DND-41 (cell line): ENCODE measurements at places on chromosomes 1 and 21.
A peak's percentile ranks its signal among the peaks of the same experiment; 100 is the strongest.

GRCh38 chr1:58722967-58723366, 23.1 kb upstream of the MYSM1 start:
- no peak for DNase-seq

DNA sequence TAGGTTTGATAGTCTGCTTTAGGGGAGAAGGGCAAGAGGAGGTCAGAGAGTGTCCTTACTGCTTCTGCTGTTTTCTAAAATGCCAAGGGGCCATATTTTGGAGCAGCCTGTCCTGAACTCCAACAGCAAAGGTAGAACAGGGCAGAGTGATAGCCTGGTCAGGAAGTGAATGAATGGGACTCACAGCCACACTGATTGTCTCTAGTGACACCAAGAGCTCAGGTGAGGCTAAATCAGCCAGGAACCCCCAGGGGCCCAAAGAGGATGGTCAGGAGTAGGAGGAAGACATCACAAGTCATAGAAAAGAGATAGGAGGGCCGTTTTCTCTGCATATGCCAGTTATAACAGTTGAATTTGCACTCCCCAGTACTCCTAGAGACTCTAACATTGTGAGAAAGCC, 97.4 kb upstream of the DUSP10 start:
- no peak for DNase-seq

DNA sequence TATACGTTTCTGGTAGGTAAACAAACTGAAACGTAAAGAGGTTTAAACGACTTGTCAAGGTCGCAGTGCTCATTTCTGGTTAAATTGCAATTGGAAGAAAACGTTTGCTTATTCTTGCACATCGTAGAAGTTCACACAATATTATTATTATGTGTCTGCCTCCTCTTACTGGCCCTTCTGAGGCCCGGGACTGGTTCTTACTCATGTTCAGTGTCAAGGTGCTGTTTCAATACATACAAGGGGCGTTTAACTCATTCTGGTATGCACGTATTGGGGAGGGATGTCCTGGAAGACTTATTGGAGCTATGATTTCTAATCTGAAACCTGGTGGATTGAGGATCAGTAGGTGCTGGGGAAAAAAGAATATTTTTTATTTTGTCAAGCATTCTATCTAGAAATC, 932 bp downstream of the RPF1 start:
- DNase-seq, result no peak

DNA sequence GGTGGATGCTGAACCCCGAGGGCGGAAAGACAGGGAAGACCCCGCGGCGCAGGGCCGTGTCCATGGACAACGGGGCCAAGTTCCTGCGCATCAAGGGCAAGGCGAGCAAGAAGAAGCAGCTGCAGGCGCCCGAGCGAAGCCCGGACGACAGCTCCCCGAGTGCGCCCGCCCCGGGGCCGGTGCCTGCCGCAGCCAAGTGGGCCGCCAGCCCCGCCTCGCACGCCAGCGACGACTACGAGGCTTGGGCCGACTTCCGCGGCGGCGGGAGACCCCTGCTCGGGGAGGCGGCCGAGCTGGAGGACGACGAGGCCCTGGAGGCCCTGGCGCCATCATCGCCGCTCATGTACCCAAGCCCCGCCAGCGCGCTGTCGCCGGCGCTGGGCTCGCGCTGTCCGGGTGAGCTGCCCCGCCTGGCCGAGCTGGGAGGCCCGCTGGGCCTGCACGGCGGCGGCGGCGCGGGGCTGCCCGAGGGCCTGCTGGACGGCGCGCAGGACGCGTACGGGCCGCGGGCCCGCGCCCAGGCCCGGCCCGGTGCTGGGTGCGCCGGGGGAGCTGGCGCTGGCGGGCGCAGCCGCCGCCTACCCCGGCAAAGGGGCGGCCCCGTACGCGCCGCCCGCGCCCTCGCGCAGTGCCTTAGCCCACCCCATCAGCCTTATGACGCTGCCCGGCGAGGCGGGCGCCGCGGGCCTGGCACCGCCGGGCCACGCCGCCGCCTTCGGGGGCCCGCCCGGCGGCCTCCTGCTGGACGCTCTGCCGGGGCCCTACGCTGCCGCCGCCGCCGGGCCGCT, 20.7 kb downstream of the FOXO6 start:
- DNase-seq, result no peak

DNA sequence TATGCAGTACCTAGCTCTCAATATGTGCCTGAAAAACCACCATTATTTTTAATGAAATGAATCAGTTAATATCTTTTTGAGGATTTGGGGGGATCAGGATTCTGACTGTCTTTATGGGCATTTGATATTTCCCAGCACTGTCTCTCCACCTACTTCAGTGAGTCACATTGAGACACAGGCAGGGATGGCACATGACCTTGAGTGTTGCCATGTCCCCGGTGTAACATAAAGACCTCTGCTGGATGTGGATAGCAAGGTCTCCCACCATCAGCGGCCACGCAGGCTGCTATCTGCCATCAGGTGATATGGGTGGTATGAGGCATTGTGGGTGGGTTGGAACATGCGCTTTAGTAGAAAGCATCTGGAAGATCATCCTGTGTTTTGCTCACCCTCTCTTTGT, 103.2 kb downstream of the RGL1 start:
- DNase-seq, result no peak

GRCh38 chr1:87450615-87451209, 122.0 kb downstream of the LMO4 start:
- no peak for DNase-seq

GRCh38 chr1:1401457-1402010, 2.4 kb upstream of the CCNL2 start:
- DNase-seq, result no peak

DNA sequence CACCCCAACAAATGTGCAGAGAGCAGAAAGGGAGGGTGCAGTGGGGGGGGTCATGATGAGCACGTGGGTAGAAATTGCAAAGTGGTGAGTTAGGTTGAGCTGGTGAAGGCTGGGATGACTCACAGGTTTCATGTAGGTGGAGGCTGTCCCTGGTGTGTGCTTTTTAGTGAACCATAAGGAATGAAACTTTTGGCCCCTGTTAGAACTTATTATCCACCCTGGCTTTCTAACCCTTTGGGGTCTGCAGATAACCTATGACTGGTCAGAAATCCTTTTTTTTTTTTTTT, 46.9 kb downstream of the DOP1B start:
- DNase-seq, result no peak

DNA sequence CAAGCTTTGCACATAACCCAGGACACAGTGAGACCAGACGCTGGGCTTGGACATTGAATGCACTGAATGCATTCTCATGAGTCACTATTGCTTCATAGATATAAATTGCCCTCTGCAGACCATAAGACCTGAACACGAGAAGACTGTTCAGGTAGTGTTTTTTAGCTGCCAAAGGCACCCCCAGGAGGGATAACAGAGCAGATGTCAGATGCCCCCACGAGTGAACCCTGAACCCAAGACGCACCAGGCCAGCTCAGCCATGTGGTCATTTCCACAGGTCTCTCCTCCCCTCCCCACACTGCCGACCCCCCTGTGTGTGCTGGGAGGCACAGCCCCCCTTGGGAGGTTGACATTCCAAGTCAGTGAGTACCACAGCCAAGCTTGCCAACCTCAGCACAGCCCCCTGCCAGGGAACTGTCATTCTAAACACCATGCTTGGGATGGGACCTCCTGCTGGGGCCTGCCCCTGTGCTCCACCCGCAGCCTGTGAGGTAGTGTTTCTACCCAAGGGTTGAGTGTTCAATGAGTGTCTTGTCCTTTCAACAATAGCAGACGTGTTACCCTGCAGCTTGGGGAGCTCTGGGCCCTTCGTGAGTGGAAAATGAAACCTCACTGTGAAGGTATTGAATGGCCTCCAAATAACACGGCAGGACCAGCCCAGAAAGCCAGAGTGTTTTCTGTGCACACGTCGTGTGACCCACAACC, 68.2 kb downstream of the PSMG1 start:
- DNase-seq, result no peak

- DNase-seq, result no peak
Observed at GRCh38 chr1:59361766-59362165, 64.9 kb downstream of the FGGY start.

DNA sequence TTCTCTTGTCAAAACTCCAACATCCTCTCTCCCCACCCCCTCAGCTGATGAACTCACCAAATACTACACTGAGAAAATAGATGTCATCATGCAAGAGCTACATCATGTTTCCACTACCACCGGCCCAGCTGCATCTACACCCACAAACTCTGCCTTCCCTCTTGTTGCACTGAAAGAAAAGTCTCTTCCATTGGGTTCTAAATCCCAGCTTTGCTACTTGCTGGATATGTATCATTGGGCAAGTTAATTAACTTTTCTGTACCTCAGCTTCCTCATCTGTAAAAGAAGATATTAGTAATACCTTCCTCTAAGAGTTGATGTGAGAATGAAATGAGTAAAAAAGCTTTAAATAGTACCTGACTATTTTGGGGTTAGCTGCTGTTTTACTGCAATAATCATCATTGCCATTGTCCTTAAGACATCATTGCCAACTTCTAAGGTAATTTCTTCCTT, 108.6 kb downstream of the OLFML2B start:
- no peak for DNase-seq

- no peak for DNase-seq
Observed at GRCh38 chr1:55718758-55719671, 503.9 kb upstream of the USP24 start.

- DNase-seq, result peak; percentile 41
Observed at GRCh38 chr1:23100074-23100748, 68.4 kb downstream of the LUZP1 start.

GRCh38 chr1:51313961-51314777, 16.2 kb downstream of the TTC39A start:
- no peak for DNase-seq

- DNase-seq, result no peak
Observed at GRCh38 chr1:164638492-164639202, 79.7 kb downstream of the PBX1 start.

DNA sequence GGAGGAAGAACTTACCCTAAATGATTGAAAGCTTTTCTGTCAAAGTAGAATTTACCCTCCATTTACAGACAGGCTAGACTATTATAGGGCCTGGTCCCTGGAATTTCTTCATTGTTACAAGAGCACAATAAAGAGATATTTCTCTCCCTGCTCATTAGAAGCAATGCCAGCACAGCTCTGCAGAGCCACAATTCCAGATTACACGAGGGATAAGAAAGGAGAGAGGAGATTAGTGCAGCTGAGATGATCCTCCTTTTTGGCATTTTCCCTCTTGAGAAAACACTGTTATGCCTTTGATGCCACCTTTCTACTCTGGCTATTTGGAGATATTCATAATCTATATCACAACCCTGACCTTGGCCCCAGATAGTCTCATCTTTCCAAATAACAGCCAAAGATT, 1119.5 kb upstream of the TMPRSS15 start:
- DNase-seq, result no peak

- DNase-seq, result no peak
Observed at GRCh38 chr21:28821276-28822122, 171.2 kb downstream of the LTN1 start.
